ENCODE measurements at places on chromosomes 16 and 17. TPM values are rescaled to one million over a fixed set of nuclear protein-coding genes. Genes with fewer than 3 reads are reported as not detected.

The MT4 gene
- total RNA-seq = not detected

The GCGR gene
- not detected for total RNA-seq

The TUBG1 gene
- total RNA-seq = 33.8 TPM

The CASKIN2 gene
- total RNA-seq = 33.5 TPM

The MYH3 gene
- 3.1 TPM for total RNA-seq

The FOXN1 gene
- total RNA-seq = not detected

The PKMYT1 gene
- total RNA-seq = 3.3 TPM

The BLTP2 gene
- 179 TPM for total RNA-seq

The CCL17 gene
- 1.2 TPM for total RNA-seq

The SLC5A10 gene
- total RNA-seq = 0.28 TPM

The GPR139 gene
- total RNA-seq = not detected

The WSCD1 gene
- 52.7 TPM for total RNA-seq

The TNFRSF17 gene
- 8.9 TPM for total RNA-seq

The CCL16 gene
- total RNA-seq = 1.9 TPM

The ACSM2A gene
- not detected for total RNA-seq

The TP53TG3 gene
- not detected for total RNA-seq

The ST6GALNAC2 gene
- total RNA-seq = 15.7 TPM

The TBC1D3K gene
- total RNA-seq = not detected

The CDRT15L2 gene
- total RNA-seq = not detected

The RHBDF1 gene
- total RNA-seq = 8.2 TPM

The OMG gene
- 0.44 TPM for total RNA-seq

The KRTAP3-2 gene
- not detected for total RNA-seq

The IRX6 gene
- 0.30 TPM for total RNA-seq

The KLHL10 gene
- total RNA-seq = 2.1 TPM

Data from spleen (tissue), 13 donors.